ENCODE measurements at places on chromosomes 5 and 9.

GRCh38 chr9:106920701-106921283 is 57.8 kb downstream of the ZNF462 start:
- no peak for DNase-seq

- DNase-seq, result no peak
Measured at GRCh38 chr5:171309276-171310211, 496 bp downstream of the TLX3 start.

DNA sequence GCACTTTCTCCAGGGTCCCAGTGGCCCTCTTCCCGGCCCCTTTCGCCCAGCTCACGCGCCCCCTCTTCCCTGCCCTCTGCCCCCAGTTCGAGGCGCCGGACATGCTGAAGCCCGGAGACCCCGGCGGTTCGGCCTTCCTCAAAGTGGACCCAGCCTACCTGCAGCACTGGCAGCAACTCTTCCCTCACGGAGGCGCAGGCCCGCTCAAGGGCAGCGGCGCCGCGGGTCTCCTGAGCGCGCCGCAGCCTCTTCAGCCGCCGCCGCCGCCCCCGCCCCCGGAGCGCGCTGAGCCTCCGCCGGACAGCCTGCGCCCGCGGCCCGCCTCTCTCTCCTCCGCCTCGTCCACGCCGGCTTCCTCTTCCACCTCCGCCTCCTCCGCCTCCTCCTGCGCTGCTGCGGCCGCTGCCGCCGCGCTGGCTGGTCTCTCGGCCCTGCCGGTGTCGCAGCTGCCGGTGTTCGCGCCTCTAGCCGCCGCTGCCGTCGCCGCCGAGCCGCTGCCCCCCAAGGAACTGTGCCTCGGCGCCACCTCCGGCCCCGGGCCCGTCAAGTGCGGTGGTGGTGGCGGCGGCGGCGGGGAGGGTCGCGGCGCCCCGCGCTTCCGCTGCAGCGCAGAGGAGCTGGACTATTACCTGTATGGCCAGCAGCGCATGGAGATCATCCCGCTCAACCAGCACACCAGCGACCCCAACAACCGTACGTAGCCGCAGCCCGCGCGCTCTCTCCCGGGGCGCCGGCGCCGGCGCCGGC is 1.0 kb downstream of the PRDM6 start:
- DNase-seq, result no peak

DNA sequence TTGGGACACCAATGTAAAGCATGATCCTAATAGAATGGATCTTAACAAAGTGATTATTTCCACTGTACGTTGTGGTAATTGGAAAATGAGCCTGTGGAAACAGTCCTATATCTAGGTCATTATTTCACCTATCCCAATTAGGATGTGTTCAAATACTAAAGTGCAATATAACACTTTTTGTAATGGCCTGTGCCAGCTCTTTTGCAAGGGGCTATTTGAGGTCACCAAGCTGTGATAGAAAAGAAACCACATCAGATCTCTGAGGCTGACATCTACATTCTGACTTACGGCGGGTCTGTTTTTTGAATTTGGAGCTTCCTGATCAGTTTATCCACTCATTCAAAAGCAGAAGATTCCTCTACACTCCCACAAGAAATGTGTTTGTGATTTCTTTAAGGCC is 150.0 kb downstream of the TLE1 start:
- no peak for DNase-seq

- no peak for DNase-seq
Measured at GRCh38 chr5:119966028-119966427, 336.7 kb downstream of the FAM170A start.

GRCh38 chr9:18499980-18500379 is 26.0 kb downstream of the ADAMTSL1 start:
- DNase-seq, result no peak

DNA sequence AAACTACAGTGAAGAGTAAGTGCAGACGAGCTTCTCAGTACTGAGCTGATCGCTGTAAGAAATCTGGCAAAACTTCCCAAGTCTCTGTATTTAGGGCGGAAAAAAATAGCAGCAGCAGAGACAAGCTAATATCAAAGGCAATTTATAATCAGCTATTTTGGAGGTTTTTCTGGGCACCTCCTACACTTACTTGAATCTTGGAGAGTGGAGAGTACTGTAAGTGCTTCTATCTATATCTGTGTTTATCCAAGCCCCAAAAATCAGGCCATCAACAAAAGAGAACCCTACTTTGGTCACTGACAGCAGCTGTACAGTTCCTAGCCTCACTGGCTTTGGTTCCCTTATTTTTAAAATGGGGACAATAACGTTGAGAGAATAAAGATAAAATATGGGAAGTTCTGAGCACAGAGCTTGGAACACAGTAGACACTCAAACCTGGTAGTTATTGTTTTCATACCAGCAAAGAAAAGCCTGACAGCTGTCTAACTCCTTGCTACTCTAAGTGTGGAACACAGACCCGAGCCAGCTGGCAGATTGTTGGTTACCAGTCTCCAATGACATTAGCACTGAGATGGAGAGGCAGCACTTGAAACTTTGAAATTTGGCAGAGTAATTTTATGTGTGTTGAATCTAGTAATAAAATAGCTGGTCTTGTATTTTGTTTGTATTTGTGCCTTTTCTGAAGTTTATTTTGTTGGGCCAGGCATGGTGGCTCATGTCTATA is 96.0 kb upstream of the SLC28A3 start:
- no peak for DNase-seq

DNA sequence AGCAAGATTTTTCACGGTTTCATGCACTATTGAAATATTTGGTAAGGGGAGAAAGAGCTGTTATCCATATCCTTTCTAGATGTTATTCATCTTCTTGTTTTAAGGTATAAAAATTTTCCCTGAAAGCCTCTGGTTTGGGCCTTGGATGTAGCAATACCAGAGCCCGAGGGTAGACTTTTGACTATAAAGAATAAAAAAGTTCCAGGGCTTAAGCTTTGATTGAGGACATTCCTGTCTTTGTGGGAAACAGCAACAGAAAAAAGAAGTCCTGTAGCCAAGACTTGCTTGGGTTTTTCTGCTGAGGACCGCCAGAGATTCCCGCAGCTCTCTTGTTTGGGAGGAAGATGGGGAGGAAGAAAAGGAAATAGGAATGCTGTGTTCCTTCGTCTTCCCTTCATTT is 440.0 kb upstream of the WWC1 start:
- no peak for DNase-seq

- DNase-seq, result no peak
Measured at GRCh38 chr9:99368341-99369326, 146.6 kb downstream of the SEC61B start.

- no peak for DNase-seq
Measured at GRCh38 chr5:131245948-131246347, 17.9 kb upstream of the CDC42SE2 start.

DNA sequence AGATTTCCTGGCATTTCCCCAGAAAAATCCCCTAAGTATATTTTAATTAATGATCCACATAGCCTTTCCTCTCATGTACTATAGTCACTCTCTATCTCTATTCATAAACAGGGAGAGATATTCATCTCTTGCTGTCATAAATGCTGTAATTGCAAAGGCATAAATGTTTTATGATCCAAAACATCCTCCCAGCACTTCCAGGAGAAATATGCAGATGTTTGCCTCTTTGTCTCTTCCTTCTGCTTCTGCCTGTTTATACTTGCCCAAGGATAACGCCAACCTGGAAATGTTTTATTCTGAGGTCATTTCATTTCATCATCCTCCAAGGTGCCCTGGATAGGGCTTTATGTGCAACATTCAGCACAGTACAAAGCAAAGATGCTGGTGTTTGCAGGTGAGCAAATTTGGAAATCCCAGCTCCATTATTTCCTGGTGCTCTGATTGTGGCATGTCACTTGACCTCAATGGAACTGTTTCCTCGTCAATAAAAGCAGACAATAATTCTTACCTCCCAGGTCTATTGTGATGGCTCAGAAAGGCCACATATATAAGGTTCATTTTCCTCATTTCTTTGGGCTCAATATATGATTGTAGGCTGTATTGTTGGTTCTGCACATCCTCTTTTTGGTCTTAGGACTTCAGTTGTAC is 6.9 kb downstream of the TNFSF15 start:
- no peak for DNase-seq

DNA sequence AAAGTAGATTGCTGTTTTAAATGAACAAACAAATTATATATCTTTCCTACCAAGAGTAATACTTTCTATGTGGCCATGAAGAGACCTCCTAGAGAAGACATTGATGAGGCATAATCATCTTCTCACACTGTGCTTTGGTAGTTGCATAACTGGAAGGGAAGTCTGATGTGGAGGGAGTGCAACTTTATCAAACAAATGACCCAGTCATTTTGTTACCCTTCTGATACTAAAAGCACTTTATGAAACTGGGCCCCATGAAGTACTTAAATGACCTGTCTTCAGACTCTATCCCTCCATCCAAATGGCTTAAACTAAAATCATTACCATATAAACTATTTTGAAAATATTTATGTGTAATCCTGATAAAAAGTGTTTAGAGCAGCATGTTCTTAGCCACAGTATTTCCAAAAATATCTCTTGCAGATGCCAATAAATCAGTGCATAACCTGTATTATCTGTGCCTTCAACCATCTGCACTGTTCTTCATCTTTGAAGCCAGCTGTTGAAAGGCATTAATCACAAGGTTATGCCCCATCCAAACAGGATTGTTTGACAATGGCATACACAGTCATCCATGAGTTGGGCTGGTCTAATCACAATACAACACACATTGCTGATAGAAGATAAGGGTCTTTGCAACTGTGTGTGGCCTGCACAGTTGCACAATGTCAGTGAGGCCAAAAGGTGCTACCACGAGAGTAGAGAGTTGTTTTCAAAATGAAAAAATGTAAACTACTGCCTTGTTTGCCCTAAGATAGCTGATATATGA is 31.9 kb upstream of the MIER3 start:
- no peak for DNase-seq

DNA sequence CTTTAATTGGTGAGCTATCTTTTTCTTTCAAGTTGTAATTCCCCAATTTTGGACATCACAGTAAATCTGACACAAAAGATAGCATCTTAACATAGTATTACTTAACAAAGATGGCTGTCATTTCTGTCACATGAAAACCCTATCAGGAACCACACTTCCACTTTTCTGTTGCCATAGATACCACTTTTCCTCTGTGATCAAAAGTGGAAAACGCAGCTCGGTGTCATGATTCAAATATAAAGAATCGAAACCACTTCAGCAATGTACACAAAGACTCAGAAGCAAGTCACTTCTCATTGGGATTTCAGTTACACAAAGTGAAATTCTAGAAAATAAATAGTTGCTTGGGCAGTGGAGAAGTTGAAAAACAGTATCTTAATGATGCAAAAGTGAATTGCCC is 524.9 kb upstream of the ITGA1 start:
- DNase-seq, result no peak

- DNase-seq, result no peak
Measured at GRCh38 chr5:126044111-126044668, 379.0 kb upstream of the GRAMD2B start.

DNA sequence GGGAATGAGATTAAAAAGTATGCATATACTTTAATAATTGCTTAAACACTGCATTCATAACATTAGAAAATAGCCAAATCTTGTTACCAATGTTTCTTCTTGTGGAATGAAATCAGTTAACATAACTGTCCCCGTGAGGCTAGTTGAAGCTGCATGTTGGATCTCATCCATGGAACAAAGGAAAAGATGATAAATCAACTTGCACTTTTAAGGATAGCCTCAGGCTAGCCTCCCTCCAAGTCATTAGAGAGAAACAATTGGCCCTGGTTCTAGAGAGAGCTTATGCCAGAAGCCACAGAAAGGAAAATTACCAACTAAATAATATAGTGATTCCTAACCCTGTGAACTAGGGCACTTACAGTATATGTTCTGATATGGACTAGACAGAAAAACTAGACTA is 66.9 kb downstream of the GRIN3A start:
- no peak for DNase-seq

- DNase-seq, result no peak
Measured at GRCh38 chr5:123119334-123119986, 30.4 kb downstream of the PRDM6 start.

GRCh38 chr9:121860744-121861143 is 209.3 kb downstream of the DAB2IP start:
- DNase-seq, result no peak

DNA sequence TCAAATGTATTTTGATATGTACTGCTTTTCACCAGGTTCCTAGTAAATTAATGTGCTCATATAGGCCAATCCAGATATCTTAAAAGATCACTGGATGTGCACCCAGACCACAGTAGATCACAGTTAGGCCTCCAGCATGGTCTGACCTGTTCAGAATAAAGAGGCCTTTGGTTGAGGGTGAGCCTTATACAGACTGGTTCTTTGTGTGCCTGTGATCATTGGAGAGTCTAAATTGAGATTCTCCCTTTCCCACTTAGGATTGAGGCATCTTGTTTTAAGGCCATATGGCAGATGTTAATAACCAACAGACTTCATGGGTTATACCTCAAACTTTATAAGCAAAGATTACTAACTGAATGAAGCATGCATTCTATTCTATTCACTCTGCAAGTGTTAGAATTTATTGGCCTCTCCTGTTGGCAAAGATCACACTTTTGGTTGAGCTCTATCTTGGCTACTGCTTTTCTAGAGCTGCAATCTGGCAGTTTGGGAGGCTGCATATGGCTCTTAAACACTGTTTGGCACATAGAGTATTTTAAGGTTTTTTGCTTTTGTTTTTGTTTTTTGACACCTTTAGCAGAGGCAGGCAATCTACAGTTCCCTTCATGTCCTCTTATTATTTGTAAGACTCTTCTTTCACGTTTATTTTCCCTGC is 8.5 kb downstream of the CHSY3 start:
- no peak for DNase-seq

- DNase-seq, result no peak
Measured at GRCh38 chr5:65268525-65268924, 213.2 kb downstream of the ADAMTS6 start.

GRCh38 chr5:109674596-109674995 is 15.1 kb upstream of the MAN2A1 start:
- no peak for DNase-seq

DNA sequence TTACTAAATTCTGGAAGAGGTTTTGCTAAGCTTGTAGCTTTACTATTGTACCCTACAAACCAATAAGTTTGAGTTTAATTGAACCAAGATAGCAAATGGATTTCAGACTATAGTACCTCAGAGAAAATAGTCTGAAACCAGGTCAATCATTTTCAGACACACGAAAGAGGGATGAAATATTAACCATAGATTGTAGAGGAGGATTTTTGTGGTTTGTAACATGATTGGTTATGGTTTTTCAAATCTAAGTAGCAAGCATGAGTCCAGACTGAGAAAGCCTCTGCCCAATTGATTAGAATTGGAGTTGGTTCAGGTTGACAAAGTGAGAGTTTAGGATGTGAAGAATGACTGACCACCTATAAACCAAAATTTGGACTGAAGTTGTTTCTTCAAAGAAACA is 562.7 kb upstream of the DMAC1 start:
- DNase-seq, result no peak

GRCh38 chr9:96149533-96150280 is 152.3 kb downstream of the HSD17B3 start:
- DNase-seq, result no peak
